KG1 (cell line): ENCODE measurements at places on chromosomes 11 and 22.

- no peak for DNase-seq
Observed at GRCh38 chr11:61022311-61023085, 51.0 kb downstream of the CD6 start.

DNA sequence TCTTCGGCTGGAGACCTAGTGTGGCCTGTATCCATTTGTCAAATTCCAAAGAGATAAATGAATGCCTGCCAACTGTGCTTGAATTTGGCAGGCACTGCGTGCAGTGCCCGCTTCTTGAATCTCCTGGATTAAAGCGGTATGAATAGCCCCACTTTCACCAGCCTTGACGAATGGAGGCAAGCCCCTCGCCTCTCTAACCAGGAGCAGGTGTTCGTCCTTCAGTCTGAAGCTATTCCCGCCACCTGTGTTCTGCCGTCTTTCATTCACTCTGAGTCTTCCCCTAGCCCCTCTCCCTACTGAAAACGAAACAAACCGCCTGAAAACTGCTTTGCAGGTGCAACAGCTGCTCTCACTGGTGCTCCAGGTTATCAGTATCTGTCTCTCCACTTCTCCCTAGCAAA is 11.2 kb downstream of the NLRP14 start:
- no peak for DNase-seq

DNA sequence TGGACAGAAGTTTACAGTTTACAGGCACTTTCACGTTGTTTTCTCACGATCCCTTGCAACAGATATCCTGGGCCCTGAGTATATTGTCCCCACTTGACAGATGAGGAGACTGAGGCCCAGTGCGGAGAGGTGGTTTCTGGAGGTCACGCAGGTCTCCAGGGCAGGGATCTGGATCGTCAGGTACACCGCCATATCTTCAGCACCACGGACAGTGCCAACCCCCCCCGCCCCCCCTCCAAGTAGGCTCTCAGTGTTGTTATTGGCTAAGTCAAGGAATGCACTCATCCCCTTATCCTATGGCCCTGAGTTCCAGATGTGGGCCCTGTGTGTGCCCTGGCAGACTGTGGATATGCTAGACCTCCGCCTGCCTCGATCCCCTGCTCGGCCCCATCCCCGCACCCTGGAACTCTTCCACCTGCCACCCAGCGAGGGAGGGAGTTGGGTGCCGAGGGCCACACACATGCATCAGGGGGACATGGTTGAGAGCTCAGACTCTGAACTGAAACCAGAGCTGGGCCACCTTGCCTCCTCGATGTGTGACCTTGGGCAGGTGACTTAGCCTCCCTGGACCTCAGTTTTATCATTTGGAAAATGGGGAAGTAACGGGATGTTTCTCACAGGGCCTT is 37.5 kb downstream of the MPPED1 start:
- no peak for DNase-seq

DNA sequence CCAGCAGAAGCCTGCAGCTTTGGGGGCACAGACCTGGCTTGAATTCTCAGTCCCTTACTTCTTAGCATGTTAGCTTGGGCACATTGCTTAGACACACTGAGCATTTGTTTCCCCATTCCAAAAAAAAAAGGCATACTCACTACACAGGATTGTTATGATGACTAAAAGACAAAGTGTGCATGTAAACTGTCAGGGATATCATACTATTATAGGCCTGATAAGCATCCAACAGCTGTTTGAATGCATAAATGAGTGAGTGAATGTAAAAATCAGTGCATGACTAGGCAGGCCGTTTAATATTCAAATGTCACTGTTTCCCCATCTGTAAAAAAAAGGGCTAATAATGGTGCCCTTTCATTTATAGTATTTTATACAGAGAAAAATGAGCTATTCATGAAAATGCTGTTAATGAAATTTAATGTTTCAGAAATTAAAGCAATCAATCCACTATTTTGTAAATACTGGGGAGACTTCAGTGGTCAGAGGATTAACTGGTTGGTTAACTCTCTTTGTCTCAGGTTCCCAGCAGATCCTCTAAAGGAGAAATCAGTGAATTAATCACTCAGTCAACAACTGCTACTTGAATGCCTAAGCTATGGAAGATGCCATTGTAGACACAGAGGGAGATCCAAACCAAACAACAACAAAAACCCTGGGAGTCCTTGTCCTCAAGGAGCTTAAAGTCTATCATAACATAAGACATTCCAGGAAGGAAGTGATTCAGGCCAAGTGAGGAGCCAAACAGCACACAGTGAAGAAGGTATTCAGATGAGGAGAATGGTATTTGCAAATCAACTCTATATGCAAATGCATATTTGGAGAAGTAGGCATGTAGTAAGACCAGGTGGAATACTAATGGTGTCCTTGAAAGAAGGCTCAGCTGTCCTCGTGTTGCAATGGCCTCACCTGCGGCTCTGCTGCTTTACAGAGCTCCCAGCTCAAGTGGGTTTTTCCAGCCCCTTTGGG is 26.8 kb downstream of the BARX2 start:
- no peak for DNase-seq

DNA sequence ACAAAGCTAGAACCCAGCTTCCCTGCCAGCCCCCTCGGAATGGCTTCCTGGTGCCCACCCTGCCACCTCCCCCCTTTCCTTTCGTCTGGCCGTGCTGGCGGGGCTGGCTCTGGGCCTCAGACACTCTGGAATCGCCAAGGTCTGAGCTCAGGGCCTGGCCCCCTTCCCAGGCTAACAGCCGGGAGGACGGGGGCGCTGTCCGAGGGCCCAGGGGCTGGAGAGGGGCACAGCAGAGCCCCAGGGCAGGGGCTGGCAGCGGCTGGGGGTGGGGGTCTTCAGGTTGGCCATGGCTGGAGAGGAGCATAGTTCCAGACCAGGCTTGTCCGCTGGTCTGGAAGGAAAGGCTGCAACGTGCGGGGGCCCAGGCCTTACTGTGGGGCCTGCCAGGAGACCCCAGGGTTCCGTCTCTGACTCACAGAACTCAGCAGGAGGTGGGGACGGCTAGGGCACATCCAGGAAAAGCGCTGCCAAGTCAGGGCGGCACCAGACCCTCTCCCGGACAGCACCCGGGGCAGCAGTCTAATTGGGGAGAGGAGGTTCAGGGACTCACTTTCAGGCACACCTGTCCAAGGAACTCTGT is 861 bp upstream of the LTBP3 start:
- DNase-seq, result no peak

DNA sequence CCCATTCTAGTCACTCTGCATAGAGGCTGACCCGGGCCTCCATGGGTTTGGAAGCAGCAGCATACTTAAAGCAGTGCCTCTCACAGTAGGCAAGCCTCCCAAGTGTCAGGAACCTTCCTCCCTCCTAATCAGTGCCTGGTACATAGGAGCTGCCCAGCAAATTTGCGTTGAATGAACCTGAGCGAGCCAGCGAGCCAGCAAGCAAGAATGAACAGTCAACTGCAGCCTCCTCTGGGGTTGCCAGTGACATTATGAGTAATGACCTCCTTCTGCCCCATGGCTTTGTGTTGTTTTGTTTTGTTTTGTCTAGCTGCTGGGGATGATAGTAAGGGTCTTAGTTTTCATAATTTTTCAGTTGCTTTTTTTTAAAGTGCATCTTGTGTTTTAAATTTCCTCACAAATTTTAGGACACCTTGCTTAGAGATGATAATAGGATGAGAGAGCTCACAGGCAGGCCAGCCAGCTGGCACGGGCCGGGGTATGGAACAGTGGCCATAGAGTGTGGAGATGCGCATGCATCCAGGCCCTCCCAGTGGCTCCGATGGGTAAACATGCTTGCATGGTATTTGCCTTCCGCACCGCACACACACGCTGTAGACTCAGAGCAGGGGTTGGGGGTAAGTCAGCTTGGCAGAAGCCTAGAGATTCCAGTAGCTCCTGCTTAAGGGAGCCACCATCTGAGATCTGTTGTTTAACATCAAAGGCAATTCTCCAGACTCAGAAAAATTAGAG is 36.1 kb downstream of the TTC12 start:
- no peak for DNase-seq

DNA sequence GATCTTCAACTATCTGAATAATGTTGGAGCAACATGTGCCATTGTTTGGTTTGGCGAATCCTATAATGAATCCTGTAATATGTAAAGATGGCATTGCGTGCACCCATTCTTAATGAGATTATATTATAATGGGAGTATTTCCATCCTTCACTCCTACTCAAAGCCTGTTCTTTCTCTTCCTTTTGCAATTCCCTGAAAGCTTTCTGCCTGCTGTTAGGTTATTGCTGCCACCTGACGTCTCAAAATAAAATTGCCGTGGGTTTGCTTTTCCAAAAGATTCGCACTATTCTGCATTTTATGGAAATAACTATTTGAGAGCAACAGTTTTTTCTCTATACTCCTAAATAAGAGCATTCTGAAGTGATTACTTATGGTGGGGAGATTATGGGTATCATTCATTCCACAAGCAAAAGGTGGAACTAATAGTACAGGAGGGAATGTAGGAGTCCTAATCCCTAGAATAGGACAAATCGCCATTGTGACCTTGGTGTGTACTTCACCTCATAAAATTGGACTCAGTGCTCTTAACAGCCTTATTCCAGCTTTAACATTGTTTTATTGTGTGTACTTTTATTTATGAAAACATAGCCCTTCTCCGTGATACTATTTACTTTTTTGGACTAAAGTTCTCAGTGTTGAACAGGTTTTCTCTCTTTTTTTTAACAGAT is 69.6 kb upstream of the ALKBH3 start:
- DNase-seq, result no peak

GRCh38 chr11:64759722-64760719 is at the start of gene PYGM:
PYGM (minus strand) TSS chr11:64759974; CDS start chr11:64759898, 76 bp downstream.
- DNase-seq, result no peak

DNA sequence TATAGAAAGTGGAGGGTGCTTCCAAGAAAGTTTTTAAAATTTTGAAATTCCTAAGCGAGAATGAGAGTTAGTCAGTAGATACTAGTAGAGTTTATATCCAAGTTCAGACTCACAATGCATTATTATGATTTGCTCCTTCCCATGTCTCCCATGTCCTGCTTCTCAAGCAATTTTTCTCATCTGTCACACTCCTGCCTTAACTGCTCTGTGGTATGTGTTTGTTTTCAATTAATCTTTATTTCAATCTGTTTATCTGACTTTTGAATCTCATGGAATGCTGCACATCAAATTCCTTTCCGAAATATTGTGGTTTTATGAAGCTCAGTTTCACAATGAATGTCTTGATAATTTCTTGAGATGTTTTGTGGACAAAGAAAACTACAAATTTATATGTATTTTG is 18.1 kb downstream of the THY1 start:
- no peak for DNase-seq

DNA sequence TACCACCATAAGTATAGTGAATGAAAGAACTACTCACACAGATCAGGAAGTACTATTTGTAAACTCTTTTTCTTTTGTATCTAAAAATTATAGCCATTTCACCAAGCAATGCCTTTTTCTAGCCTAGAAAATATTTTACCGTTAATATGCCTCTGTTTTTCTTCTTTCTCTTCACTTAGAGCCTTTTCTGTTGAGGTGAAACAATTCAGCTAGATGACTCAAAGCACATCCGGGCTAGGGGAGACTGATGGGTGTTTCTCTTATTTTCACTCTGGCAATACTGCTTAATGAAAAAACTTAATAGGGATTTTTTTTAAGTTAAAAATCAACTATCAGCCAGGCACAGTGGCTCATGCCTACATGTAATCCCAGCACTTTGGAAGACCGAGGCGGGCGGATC is 93.3 kb downstream of the SGSM3 start:
- DNase-seq, result peak; percentile 78

- no peak for DNase-seq
Observed at GRCh38 chr11:64751136-64751535, 7.2 kb upstream of the RASGRP2 start.

GRCh38 chr22:32904044-32904443 is 102.5 kb downstream of the TIMP3 start:
- no peak for DNase-seq

DNA sequence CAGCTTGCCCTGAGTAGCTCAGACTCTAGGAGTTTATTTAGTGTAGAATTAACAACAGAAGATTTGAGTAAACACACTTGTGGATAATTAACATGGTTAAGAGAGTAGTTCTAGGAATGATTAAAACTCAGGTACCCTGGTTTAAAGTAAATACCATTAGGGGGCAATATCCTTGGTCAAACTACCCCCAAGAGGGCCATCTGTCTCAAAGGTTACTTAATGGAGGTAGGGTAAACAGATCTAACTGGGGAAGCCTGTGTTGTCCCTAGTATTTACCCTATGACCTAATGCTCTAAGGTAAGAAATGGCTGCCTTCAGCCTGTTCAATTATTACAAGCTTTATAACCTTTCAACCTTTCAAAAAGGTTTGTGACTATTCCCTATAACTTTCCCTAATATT is 10.6 kb upstream of the GLYATL1 start:
- DNase-seq, result no peak

- no peak for DNase-seq
Observed at GRCh38 chr11:126919147-126919823, 81.3 kb downstream of the KIRREL3 start.

DNA sequence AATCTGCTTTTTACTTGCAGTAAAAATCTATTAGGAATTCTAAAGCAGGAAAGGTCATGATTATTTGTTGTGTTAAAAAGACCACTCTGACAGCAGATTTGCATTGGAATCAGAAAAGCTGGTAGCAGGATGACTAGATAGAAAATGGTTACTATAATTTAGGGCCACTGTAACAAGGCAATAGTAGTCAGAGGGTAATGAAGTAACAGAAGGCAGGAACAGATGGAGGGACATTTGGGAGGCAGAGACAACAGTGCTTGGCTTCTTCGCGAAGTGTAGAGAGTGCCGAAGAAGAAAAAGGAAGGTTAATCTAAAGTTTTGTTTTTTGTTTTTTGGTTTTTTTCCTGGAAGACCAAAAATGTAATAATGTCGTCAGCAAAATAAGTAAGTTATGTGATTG is 129.8 kb upstream of the SLC5A12 start:
- DNase-seq, result no peak

- no peak for DNase-seq
Observed at GRCh38 chr11:87971354-87971753, 203.9 kb downstream of the RAB38 start.

DNA sequence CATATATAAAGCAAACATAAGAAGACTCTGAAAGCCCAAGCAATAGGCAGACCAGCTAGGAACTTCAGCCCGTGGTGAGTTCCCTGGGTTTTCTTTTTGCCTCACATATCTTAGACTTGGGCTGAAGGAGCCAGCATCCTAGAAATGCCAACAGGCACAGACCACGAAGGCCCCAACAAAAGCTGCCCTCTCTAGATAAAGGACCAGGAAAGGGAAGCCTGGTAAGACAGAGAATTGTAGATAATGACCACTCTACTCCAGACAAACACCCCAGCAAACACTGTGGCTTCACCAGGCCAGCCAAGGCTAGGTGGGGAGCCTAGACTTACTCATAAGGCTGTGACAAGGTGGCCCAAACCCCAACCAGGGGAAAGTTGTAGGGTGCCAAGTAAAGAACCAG is 11.2 kb downstream of the GAL start:
- DNase-seq, result no peak

GRCh38 chr22:49295851-49296560 is 531.7 kb downstream of the BRD1 start:
- DNase-seq, result no peak

- no peak for DNase-seq
Observed at GRCh38 chr22:21451545-21452520, 15.4 kb upstream of the TMEM191C start.
